ENCODE measurements at places on chromosomes 2 and 18.
A peak's percentile ranks its signal among the peaks of the same experiment; 100 is the strongest.

GRCh38 chr2:170525566-170525900, 189.6 kb upstream of the SP5 start:
- DNase-seq = no peak

- no peak for DNase-seq
These were observed 437.0 kb downstream of the PTPRM start for GRCh38 chr18:8003878-8004675.

- no peak for DNase-seq
These were observed 107.9 kb downstream of the DPP10 start for GRCh38 chr2:114550364-114550763.

GRCh38 chr2:97742381-97742847, 29.0 kb downstream of the ZAP70 start:
- no peak for DNase-seq

DNA sequence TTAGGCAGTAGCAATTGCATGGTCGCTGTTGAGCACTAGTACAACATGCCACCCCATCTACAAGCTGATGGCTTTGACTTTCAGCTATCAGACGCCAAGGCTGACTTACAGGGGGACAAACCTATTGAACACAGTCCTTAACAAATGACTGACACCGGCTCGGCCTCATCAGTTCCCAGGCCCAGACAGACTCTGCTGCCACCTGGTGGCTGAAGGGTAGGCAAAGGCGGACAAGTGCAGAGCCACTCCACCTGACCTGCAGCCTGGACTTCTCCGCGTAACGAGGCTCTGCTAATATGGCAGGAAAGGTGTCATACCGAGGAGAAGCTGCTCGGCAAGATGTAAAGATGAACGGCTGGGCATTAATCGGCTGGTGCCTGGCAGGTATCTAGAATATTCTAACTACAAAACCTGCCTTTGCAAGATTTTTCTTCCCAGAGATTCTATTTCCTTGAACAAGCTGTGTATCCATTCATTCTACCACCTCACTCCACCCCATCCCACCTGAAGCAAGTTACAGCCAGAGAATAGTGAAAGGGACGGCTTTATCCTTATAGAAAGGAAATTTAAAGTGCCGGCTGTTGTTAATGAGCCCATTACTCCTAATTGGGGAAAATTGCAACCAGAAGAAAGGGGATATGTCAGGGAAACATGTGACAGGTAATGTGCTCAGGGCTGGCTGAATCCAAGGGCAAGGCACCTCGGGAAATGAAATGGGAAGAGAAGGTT, 67.4 kb downstream of the STEAP3 start:
- DNase-seq = peak; percentile 37

DNA sequence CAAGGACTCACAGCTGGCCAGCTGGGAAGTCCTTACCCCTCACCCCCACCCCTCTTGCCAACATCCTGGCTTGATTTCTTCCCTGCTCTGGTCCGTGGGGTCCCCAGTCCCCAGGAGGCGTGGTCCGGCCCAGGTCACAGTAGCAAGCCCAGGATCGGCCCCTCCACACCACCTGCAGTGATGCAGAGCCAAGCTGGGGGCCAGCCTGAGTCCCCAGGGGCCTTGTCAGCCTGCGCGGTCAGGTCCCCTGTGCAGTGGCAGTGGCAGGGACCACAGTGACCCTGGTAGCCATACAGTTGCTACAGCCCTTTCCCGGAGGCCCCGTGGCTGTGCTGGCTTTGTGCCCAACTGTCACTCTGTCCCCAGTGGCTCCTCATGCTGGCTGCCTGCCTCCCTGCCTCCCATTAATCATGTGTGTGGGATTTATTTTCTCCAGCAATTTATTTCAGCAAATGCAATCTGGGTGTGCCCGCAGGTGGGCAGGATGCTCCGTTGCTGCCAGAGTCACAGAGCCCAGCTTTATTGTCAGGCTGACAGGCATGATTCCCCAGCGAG, 8.8 kb upstream of the PRSS56 start:
- DNase-seq = no peak

- DNase-seq = no peak
These were observed 314.5 kb upstream of the CHAC2 start for GRCh38 chr2:53452957-53453748.

- no peak for DNase-seq
These were observed 1672.4 kb upstream of the LRRTM1 start for GRCh38 chr2:81976998-81977397.

DNA sequence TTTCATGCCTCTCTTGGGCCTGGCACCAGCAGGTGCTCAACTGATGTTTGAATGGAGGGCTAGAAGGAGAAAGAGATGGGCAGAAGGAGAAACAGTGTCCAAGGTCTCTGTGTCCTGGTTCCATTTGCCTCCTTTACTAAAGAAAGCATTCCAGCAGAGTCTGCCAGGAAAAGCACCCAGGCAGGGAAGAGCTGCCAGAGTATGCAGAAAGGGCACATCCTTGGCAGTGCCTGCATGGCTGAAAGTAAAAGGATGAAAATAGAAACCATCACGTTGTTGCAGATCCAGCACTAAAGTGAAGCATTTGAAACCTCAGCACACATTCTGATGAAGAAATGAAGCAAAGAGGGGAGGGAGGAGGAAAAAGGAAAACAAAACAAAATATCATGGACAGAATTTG, 142.2 kb downstream of the ESCO1 start:
- no peak for DNase-seq

- no peak for DNase-seq
These were observed 74.6 kb downstream of the COL5A2 start for GRCh38 chr2:189104934-189105333.

- no peak for DNase-seq
These were observed 197.4 kb downstream of the CAMKMT start for GRCh38 chr2:44559108-44559507.

GRCh38 chr2:74128206-74128605, 19.5 kb downstream of the BOLA3 start:
- DNase-seq = no peak

- DNase-seq = no peak
These were observed 235.6 kb downstream of the CPS1 start for GRCh38 chr2:210792000-210792399.

- no peak for DNase-seq
These were observed 52.8 kb downstream of the RPL37A start for GRCh38 chr2:216551234-216552068.

DNA sequence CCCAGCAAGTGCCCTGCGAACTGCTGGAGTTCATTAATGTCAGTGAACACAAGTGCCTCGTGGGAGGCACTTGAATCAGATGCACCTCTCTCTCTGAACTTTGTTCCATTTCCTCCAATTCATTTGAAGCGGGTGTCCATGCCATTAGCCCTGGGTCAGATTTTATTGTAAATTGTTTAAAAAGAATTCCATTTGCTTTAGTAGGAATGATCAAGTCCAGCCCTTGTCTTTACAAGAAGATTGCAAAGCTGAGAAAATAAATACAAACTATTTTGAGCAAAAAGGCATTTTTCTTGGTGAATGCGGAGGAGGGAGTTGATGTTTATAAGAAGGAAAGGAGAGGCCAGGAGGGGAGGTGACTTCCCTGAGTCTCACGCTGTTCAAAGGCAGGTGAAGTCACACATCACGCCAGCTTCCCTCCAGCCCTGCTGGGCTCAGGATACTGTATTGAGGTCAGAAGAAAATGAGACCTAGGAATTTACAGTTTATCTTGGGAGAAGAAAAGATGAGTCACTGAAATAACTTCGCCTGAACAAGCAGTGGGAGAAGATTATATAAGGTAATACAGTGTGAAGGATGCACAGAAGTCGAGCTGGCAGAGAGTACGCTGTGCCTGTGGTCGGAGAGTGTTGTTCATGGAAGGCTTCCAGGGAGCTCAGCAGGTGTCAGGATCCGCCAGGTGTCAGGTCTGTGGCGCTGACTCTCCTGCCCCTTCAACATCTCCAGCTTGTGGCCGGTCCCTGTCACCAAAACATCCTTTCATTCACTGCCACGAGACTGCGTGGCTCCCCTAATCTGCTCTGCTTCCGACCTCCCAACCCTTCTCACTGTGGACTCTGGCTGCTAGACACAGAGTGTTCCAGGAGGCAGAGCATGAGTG, 36.5 kb downstream of the EFR3B start:
- no peak for DNase-seq

- DNase-seq = no peak
These were observed 961.6 kb upstream of the LRRTM1 start for GRCh38 chr2:81266106-81266505.

DNA sequence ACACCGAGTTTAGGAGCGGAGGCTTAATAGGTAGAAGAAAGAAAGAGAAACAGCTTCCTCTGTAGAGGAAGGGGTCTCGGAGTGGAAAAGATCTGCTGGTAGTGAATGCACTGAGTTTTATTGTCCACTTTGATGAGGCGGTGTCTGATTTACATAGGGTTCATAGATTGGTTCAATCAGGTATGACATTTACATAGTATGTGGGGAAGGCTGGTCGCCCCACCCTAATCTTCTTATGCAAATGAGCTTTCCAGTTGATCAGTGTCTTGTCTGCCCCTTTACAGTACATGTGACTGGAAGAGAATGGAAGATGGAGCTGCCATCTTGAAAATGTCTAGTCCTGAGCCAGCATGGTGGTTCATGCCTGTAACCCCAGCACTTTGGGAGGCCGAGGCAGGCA, 19.9 kb upstream of the CNOT11 start:
- no peak for DNase-seq

DNA sequence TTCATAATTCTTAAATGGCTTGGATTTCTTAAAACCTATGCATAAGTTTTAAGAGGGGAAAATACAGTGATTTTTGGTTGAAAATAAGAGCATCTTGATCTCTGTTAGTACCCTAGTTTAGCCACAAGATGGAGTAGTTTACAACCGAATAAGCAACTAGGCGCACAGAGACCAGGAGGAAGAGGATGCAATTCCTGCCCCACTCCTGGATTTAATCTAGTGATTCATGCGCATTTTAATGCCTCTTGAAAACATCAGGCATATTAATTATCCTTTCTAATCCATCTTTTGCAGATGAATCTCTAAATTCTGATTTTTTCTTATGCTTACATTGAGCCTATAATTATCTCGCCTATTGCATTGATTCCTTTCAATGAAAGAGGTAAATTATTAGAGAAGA, 76.7 kb downstream of the MRPS9 start:
- DNase-seq = no peak

GRCh38 chr2:191049728-191050639, 36.0 kb upstream of the STAT1 start:
- no peak for DNase-seq

DNA sequence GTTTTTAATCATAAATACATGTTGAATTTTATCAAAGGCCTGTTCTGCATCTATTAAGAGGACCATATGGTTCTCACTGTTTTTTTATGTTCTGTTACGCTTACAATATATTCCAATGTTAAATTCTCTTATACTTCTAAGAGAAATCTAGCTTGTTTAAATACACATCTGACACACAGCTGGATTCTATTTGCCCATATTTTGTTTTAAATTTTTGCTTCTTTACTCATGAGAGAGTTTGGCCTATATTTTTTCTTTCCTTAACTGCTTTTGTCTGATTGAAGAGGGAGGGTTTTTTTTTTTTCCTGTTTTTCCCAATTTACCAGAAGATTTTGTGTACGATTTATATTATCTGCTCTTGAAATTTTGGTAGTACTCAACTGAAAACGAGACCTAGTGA, 34.9 kb downstream of the RNF144A start:
- no peak for DNase-seq

DNA sequence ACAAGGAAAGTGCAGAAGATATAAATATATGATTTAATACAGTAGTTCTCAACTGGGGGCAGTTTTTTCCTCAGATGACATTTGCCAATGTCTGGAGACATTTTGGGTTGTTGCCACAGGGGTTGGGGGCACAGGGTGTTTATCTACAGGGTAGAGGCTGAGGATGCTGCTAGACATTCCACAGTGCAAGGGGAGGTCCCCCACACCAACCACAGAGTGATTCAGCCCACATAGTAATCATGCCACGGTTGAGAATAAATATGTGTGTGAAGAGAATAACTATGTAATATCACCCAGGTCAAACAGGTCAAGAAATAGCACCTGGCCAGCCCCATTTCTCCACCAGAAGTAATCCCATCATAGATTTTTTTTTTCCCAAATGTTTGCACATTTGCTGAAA, 17.9 kb downstream of the DYSF start:
- DNase-seq = no peak

DNA sequence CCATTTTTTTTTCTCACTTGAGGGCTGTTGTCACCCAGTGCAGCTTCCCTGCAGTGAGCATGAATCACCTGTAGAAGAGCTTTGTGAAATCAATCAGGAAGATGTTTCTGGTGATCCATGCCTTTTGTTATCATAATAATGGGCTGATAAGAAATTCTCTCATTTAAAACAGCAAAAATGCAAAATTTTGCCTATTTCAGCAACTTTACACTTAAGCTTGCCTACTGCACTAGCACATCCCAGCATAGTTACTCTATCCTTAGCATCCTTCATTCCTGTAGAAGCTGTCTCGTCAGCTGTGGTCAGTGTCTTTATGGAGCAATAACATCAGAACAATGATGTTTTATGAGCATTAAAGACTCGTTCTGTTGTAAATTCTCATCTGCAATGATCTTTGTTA, 178.6 kb upstream of the ZNF804A start:
- DNase-seq = no peak

GRCh38 chr2:234842753-234843152, 109.1 kb upstream of the SH3BP4 start:
- DNase-seq = no peak

- DNase-seq = no peak
These were observed 7.7 kb downstream of the MDH1 start for GRCh38 chr2:63596401-63596883.

GRCh38 chr2:162912787-162913186, 74.2 kb upstream of the KCNH7 start:
- DNase-seq = no peak

GRCh38 chr2:49192036-49192435, 37.7 kb upstream of the FSHR start:
- no peak for DNase-seq

GRCh38 chr2:227161947-227162346, 2.1 kb downstream of the COL4A4 start:
- DNase-seq = no peak

All from stimulated activated CD8-positive, alpha-beta memory T cell treated with anti-CD3 and anti-CD28 coated beads, Interleukin-4, amount 100 ng/mL, for 4 hours (primary cell).